Kasumi-1 (cell line): ENCODE measurements at places on chromosomes 7 and 10.

- DNase-seq, result no peak
Observed at GRCh38 chr7:89223900-89224395, 428.4 kb upstream of the TEX47 start.

DNA sequence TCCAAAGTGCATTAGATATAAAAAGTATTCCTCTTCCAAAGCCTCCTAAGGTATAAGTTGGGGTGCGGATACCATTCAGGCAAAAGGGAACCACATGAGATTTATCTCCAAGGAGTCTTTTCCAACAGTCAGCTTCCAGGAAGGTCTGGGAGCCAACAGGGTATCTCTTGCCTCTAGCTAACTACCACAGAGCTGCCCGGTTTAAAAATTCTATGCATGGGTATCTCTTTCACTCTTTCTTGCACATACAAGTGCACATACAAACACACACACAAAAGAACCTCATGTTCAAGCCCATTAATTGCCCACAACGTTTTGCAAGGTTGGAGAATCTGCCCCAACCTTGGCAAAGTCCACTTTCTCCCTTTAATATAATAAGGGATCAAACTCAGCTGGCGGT, 80.7 kb downstream of the CDK6 start:
- DNase-seq, result peak; percentile 80

GRCh38 chr7:135490783-135491182, 19.1 kb downstream of the CNOT4 start:
- no peak for DNase-seq

GRCh38 chr7:158362912-158363905, 224.4 kb downstream of the PTPRN2 start:
- no peak for DNase-seq

- DNase-seq, result peak; percentile 91
Observed at GRCh38 chr7:139860090-139860775, 31.2 kb downstream of the TBXAS1 start.

DNA sequence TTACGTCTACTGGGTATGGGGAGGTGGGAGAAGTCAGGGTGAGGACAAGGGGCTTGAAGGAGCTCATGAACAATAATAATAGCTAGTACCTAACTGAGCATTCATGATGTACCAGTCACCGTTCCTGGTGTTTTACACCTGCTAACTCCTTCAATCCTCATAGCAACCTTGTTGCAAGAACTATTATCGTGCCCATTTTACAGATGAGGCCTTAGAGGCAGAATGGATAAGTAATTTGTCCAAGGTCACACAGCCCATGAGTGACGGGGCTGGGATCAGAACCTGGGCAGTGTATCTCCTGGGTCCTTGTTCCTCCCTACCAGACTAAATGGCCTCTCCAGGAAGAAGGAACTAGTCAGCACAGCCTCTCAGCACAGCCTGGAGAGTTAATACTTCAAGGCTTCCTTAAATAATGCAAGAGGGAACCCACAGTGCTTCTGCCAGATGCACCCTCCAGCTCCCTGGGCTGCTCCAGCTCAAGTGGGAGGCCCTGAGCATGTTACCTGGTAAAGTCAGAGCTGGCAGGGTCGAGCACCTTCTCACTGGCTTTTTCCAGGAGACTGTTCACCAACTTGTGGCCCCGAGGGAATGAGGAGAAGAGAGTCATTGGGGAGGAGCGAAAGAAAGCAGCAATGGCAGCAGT, 28.8 kb downstream of the RRP12 start:
- DNase-seq, result peak; percentile 21

- DNase-seq, result no peak
Observed at GRCh38 chr10:114334301-114334700, 70.0 kb downstream of the AFAP1L2 start.

- DNase-seq, result no peak
Observed at GRCh38 chr7:94095316-94096009, 91.3 kb upstream of the BET1 start.

DNA sequence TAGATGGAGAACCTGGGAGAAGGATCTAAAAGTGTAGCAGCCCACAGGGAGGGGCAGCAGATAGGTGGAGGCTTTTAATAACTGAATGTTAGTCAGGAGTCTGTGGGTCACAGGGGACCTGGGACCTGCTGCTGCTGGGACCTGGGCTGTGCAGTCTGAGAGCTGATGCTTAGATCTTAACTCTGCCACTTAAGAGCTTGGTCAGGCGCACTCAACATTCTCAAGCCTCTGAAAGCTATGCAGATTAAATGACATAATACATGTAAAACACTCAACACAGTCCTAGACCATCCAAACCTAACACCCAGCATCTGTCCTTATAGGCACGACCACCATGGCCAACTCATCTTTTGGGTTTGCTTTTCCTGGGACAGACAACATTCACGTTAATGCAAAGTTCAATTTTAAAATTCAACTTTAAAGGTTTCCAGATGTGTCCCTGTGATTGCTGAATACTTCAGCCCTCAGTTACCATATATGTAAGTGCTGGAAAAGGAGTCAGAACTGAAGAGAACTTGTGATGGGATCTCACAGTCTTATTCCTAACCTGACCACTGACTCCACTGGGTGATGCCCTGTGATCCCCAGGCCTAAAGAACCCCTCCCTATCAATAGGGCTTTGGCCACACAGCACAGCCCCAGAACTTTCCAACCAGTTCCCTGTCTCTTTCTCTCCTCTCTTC, 321.0 kb downstream of the PLXNA4 start:
- no peak for DNase-seq

- no peak for DNase-seq
Observed at GRCh38 chr7:131934452-131934851, 378.0 kb upstream of the PODXL start.

DNA sequence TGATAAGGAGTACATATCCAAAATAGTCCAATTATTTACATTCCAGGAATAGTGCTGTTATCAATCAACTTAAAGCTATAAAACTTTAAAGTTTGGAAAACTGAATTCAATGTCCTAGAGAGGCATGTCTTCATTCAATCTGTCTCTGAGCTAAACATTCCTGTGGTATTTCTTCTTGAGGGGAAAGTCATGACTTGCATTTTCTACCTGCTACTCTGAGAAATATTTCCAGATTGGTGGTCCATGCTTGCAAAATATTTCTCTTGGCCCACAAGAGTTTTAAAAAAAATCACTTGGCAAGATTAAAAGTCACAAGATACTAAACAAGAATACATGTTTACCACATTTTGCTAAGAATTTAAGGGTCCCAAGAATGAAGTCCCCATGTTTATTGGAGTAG, 63.6 kb upstream of the HGF start:
- DNase-seq, result no peak

DNA sequence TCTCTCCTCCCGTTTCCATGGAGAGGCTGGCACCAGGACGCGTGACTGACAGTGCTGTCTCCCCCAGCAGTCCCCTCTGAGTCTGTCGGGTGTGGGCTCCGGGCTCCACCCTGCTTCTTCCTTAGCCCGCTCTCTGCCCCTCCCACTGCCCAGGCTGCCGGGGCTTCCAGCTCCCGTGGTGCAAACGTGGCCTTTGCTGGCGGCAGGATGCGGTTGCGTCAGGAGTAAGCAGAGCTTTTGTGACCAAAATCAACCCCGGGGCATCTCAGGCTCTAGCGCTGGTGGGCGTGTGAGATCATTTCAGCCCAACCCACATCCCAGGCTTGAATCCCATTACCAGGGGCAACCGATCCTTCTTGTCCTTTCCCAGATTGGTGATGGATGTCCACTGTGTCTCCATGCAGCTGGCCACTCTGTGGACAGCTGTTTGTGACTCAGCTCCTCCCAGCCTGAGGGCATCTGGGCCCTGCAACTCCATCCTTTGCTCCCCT, 28.2 kb downstream of the PTPRE start:
- no peak for DNase-seq

GRCh38 chr7:84117304-84117703, 77.3 kb downstream of the SEMA3A start:
- DNase-seq, result no peak

GRCh38 chr7:85341121-85341520, 154.3 kb upstream of the SEMA3D start:
- DNase-seq, result no peak

DNA sequence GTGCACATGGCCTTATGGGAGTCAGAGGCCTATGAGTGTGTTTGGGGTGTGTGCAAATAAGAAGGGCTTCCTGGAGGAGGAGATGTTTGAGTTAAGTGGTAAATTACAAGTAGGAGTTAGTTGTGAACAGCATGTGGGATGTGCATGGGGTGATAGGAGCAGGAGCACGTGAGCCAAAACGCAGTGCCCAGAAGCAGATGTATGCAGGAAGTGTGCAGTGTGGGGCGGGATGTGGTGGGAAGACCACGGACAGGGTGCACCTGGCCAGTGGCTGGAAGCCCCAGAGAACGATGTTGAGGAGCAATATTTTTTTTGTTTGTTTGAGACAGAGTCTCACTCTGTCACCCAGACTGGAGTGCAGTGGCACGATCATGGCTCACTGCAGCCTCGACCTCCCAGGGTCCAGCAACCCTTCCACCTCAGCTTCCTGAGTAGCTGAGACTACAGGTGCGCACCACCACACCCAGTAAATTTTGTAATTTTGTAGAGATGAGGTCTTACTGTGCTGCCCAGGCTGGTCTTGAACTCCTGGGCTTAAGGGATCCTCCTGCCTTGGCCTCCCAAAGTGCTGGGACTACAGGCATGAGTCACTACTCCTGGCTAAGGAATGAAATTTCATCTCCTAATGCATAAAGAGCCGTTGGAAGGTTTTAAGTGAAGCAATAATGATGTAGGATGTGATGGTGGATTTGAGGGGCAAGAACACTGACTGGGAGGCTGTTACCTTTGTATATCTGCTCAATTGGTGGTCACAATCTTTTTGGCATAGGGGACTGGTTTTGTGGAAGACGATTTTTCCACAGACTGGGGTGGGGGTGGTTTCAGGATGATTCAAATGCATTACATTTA, 78.4 kb downstream of the LYZL2 start:
- no peak for DNase-seq

DNA sequence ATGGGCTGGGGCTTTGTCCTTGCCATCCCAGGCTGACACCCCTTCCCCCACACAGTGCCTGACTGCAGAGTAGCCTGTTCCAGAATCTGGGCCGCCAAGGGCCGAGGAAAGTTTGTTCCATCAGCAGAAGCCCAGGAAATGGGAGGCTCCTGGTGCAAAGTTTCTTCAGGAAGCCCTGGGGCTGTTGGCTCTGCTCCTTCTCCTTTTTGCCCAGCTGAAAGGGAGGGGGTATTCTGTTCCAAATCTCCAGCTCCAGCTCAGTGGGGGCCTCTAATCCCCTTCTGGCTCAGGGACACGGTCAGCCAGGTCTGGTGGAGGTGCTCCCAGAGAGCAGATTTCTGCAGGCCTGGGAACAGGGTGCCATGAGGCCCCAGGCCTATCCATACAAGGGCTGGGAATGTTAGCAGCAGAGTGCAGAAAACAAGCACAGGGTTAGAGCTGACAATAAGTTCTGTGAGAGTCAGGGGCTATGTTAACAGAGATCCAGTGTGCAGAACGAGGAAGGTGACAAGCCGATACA, 399.5 kb downstream of the RPS24 start:
- no peak for DNase-seq

- no peak for DNase-seq
Observed at GRCh38 chr10:13844651-13845050, 257.9 kb downstream of the PRPF18 start.

DNA sequence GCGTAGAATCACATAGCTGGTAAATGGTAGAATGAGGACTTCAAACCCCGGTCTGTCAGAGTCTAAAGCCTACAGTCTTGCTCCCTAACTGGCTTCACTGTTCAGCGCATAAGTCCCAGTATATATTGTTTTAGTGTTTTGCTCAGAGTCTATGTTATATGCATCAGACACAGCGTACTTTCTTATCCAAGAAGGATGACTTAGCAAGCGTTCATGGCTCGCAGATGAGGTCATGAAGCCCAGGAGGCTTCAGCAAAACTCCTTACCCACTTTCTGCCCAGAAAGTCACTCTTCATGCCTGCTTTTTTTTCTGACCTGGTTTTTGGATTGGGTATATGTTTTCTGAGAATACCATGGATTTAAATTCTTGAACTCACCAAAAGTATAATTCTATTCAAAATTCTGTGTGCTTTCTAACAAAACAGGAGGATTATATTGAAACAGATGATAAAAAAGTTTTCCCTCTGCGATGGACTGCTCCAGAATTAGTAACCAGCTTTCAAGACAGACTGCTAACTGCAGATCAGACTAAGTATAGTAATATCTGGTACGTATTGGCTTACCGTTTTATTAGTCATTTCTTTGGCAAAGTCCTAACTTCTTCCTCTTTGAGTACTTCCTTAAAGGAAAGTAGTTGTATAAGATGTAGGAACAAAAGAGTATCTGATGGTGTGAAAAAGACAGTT, 24.6 kb upstream of the BHLHA15 start:
- DNase-seq, result peak; percentile 67

- DNase-seq, result no peak
Observed at GRCh38 chr7:74187915-74188675, 13.9 kb downstream of the EIF4H start.

DNA sequence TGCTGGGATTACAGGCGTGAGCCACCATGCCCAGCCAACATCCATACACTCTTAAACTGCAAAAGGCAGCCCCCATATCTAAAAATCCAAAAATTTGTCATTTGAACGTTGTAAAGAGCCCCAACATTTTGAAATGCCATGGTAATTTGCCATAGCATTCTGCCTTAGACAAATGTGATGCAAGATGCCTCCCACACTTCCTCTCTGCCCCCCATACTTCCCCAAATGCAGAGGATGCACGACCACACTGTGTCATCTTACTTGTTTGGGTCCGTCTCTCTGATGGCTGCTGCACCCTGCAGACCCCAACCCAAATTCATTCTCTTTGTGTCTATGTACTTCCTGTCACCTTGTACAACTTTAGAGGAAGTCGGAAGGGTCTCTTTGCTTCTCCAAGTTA, 1125.6 kb upstream of the AUTS2 start:
- no peak for DNase-seq

GRCh38 chr10:11517150-11517549, 94.3 kb downstream of the USP6NL start:
- no peak for DNase-seq

GRCh38 chr10:90204956-90205314, 503.5 kb downstream of the KIF20B start:
- no peak for DNase-seq

DNA sequence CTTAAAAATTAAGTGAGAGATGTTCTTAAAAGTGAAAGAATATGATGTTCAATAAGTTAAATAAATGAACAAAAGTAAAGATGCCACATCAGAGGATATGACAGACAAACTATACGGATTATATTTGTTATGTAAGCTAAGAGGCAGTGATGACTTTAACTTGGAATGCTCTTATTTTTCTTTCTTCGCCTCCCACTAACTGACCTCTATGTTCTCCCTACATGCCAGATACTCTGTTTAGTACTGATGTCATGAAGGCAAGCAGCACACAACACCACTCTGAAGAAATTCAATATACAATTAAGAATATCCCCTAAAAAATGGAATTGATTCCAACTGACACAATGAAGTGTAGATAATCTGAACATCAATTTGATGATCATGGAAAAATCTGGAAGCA, 223.4 kb downstream of the DOCK4 start:
- no peak for DNase-seq

DNA sequence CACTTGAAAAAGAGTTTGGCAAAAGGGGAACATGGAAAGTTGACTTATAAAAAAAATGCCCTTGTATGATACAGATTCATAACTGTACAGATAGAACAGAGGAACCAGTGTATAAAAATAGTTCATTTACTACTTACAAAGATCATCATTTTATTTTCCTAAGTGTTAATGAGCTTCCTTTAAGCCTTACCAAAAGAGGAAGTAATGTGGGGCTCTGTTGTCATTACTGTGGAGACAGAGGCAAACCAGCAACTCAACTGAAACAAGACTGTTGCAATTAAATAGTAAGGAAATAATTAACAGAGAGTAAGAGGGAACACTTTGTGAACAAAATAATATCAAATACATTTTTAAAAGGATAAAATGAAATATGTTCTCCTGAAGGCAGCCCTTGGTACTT, 526.2 kb upstream of the ADARB2 start:
- DNase-seq, result peak; percentile 63

GRCh38 chr7:50679218-50680007, 103.3 kb downstream of the GRB10 start:
- DNase-seq, result peak; percentile 80
